ENCODE measurements at places on chromosomes 7 and 10. TPM values are rescaled to one million over a fixed set of nuclear protein-coding genes. Genes with fewer than 3 reads are reported as not detected.
A peak's percentile ranks its signal among the peaks of the same experiment; 100 is the strongest.

- no peak for DNase-seq
Observed at GRCh38 chr7:85320699-85321476, 134.0 kb upstream of the SEMA3D start.

Gene ERCC6
- 27.2 TPM for total RNA-seq

DNA sequence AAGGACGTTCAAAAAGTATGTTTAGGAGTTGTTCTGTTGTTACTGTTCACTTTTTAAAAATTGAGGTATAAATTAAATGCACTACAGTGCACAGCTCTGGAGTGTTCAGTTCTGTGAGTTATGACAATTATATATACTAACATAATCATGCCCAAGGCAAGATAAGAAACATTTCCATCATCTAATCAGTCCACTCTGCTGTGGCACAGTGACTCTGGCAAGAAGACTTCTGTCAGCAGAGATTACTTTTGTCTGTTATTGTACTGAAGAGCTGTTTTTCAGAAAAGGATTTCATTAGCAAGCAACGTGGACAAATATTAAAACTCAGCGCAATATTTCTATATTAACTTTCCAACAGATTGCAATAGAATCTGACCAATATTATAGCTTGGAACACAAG is 32.0 kb downstream of the ICA1 start:
- no peak for DNase-seq

Gene CRYGN
- 0.28 TPM for total RNA-seq

Gene FBXO24
- 0.25 TPM for total RNA-seq

- DNase-seq: no peak
Observed at GRCh38 chr10:72542396-72542815, 83.5 kb downstream of the MICU1 start.

- DNase-seq: peak; percentile 61
Observed at GRCh38 chr7:21542891-21543527, at the start of gene DNAH11. DNAH11 (plus strand) TSS chr7:21543039; CDS start chr7:21543246, 207 bp downstream.

DNA sequence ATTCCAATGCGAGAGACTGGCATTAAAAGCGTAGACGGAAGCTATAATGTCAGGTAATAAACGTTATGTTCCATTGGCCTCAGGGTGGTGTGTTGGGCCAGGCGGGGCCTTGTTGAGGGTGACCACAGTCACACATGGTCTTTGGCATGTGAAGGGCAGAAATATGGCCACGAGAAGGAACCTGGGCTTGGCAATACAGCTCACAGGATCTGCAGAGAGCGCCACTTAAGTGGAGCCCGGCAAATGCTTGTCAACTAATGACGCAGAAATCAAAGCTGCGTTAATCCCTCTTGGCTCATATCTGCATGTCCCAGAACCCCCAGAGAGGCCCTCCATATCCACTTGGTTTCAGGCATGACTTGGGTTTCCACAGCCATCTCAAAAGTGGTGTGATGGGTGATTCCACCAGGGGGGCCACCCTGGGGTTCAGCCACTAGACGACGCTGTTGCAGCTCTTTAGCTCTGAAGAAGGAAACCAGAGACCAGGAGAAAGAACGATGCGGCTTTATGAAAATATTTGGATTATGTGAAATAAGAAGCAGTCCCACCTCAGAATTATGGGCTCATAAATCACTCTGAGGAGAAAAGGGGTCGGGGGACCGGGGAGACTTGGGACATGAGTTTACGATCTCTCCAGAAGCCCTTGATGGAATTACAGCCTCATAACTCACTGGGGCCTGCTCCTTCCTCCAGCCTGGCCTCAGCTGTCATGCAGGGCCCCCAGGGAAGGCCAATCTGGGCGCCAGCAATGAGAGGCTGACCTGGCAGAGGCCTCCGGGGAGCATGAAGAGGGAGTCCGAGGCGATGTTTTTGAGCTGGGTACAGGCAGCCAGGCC is 462.5 kb downstream of the PLXNA4 start:
- no peak for DNase-seq

- no peak for DNase-seq
Observed at GRCh38 chr10:70206762-70207161, 26.5 kb downstream of the PPA1 start.

GRCh38 chr7:726854-727103 is 280 bp downstream of the DNAAF5 start:
- no peak for DNase-seq

DNA sequence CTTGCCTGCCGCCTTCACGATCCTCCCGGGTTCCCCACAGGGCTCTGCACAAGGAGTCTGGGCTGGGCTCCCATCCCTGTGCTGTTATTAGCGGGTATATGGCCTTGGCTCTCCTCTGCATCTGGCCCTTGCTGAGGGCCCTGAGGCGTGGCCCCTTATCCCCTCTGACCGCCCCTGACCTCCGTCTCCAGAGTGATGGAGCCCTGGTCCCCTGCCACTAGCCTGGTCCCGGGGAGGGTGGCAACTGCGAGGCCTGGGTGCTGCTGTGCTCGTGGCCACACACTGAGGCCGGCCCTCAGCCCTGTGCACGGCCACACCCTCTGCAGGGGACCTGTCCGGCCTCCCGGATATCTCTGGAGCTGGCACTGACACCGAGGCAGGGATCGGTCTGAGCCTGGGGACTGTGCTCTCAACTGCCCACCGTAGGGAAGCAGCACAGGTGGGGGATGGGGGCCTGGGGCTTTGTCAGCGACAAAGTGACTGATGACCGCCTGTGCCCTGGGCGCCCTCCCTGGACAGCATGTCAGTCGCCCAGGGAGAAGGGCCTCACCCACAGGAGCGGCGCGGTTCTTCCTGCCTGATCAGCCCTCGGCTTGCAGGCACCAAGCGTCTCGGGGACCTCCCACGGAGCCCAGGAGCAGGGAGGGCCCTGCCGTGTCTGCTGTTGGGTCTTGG is 72.4 kb downstream of the NKX6-2 start:
- DNase-seq: no peak

DNA sequence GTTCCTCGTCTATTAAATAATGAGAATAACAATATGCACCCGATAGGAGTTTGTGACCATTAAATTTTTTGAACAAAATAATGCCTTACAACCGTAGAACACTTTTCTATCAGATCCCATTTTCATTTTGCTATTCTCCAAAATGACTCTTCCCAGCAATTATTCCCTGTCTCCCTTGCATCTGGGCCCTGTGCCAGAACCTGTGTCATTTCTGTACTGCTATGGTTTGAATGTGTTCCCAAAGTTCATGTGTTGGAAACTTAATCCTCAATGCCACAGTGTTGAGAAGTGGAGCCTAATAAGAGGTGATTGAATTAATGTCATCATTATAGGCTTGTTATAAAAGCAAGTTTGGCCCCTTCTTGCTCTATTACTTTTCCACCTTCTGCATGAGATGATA is 33.2 kb upstream of the SMNDC1 start:
- DNase-seq: no peak

DNA sequence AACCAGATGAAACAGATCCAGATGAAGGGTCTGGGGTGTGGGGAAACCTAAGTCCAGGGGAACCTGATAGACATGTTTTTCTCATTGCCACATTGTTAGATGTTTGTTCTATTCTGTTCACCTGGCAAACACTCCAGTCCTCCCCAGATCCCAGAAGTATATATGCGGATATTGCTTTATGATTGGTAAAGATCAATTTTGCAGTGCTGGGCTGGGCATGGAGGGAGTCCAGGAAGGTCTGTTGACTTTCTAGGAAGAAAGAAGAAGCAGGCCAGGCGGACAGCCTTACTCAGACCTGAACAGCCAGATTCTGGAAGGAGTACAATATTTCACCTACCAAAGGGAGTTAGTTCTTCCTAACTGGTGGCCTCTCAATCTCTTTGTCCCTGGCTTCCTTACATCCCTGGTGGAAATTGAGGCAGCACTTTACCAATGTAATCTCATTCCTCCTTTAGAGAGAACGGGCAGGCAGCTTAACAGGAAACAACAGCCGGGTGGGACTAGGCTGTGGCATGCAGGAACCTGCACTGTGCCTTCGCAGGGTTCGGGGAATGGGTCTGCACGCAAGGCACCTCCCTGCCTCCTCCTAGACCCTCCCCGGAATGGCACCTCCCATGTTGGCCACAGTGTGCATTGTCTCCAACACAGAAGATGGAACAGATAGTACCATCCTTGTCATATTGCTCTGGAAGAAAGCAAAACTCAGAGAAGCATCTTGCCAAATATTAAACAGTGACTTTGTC is 930 bp downstream of the GIMAP6 start:
- no peak for DNase-seq

DNA sequence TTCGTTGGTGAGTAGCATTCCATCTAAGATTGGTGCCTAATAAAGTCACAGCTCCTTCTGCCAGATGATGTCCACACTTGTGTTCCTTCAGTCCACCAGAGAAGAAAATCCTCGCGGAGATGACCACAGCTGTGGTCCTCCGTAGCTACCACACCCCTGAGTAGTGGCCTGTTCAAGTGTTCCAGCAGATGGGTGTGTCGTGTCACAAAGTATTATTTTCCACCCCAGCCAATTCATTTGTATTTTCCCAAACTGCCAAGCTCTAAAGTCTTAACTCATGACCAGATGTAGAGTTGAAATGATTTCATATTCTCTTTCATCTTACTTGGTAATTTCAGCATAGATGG is 251.3 kb upstream of the TCF7L2 start:
- DNase-seq: no peak

Gene CAV2
- total RNA-seq: 214 TPM
